ENCODE measurements at places on chromosomes 1 and 21. TPM values are rescaled to one million over a fixed set of nuclear protein-coding genes. Genes with fewer than 3 reads are reported as not detected.

TRIM17 gene
- polyA plus RNA-seq, result 0.63 TPM

ATP1A2 gene
- polyA plus RNA-seq, result 81.8 TPM

TNFSF18 gene
- polyA plus RNA-seq, result 0.11 TPM

S100A8 gene
- 16.1 TPM for polyA plus RNA-seq

Data from forelimb muscle (tissue), 1 donor.